ENCODE measurements at places on chromosomes 2 and 18. TPM values are rescaled to one million over a fixed set of nuclear protein-coding genes. Genes with fewer than 3 reads are reported as not detected.

KRTCAP3 gene
- total RNA-seq: not detected

DNA sequence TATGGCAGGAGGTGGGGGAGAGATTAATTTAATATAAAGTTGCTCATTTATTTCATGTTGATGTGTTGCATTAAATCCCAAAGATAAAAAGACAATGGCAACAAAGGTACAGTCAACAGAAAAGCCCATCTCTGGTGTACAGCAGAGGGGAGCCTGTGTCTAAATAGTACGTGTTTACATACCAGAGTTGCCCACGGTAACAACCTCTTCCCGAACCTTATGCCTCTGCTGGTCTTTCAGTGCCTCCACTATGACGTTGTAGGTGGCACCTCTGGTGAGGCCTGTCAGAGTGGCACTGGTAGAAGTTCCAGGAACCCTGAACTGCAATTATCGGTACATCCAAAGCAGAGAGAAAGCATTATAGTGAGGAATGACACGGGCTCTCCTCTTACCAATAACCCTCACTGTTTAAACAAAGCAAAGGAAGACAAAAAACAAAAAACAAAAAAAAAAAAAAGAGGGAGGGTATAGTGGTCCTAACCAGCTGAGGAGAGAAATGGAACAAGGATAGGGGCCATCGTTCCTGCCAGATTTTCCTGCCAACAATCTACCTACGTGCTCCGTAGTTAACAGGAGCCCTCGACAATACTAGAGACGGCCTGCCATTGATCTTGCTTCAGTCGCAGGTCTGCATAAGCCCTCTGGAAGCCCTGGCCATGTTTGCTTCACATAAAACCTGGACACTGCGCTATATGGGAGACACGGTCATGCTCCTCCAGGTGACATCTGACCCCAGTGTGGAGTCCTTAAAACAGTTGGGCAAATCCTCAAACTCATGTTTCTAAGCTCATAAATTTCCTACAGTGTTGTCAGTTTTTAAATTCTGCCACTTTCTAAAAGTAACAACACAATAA lies 58.5 kb downstream of the ATIC start:
- peak; percentile 25 for DNase-seq

- no peak for DNase-seq
Observed at GRCh38 chr2:233528182-233528581, 38.4 kb downstream of the USP40 start.

- no peak for DNase-seq
Observed at GRCh38 chr2:209005371-209005770, 418.5 kb upstream of the MAP2 start.
